ENCODE measurements at places on chromosomes 7 and 10. TPM values are rescaled to one million over a fixed set of nuclear protein-coding genes. Genes with fewer than 3 reads are reported as not detected.
A peak's percentile ranks its signal among the peaks of the same experiment; 100 is the strongest.

ASZ1 gene
- not detected for total RNA-seq

CYP3A4 gene
- 0.15 TPM for total RNA-seq

FXYD4 gene
- total RNA-seq = not detected

HMX2 gene
- total RNA-seq = not detected

CALY gene
- not detected for total RNA-seq

AS3MT gene
- total RNA-seq = 6.4 TPM

VAX1 gene
- not detected for total RNA-seq

ZP3 gene
- total RNA-seq = 22.0 TPM

NAT16 gene
- not detected for total RNA-seq

CCDC172 gene
- total RNA-seq = not detected

EBLN1 gene
- not detected for total RNA-seq

AKR1C4 gene
- total RNA-seq = not detected

LRGUK gene
- 0.67 TPM for total RNA-seq

GRCh38 chr10:78616125-78616695, 452.6 kb upstream of the ZMIZ1 start:
- H3K36me3 ChIP-seq = no peaks in the 10 kb centered on the region
- H3K27me3 ChIP-seq = no peaks in the 10 kb centered on the region
- no peak overlapping the region for H3K4me3 ChIP-seq
- no peak for DNase-seq
- H3K27ac ChIP-seq = no peak overlapping the region
- no peaks in the 10 kb centered on the region for H3K4me1 ChIP-seq

DNA sequence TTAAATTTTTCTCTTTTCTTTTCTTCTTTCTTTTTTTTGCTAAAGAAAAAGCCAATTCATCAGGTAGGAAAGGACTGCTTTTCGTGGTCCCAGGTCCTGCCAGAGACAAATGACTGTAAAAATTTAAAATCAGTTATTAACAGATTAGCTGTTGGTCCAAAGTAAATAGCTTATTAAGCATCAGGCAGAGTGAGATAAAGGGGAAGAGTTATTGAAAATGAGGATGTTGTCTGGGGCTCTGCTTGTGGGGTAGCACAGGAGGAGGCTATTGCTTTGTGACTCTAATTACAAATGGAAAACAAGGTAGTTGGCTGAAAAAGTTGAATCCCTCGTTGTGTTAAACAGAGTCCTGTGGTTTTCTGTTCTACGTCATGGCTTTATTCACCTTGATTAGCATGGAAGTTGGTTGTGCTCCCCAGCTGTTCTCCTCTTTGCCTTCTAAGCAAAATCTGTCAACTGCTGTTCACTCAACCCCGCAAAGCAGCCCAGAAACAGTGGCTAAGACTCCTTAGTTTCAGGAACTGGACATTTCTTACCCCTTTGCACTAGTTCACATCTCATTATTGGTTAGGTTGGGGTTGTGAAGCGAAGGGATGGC, 128.9 kb downstream of the SNX10 start:
- H3K27ac ChIP-seq = no peak overlapping the region
- no peaks in the 10 kb centered on the region for H3K4me1 ChIP-seq
- no peaks in the 10 kb centered on the region for H3K36me3 ChIP-seq

DNA sequence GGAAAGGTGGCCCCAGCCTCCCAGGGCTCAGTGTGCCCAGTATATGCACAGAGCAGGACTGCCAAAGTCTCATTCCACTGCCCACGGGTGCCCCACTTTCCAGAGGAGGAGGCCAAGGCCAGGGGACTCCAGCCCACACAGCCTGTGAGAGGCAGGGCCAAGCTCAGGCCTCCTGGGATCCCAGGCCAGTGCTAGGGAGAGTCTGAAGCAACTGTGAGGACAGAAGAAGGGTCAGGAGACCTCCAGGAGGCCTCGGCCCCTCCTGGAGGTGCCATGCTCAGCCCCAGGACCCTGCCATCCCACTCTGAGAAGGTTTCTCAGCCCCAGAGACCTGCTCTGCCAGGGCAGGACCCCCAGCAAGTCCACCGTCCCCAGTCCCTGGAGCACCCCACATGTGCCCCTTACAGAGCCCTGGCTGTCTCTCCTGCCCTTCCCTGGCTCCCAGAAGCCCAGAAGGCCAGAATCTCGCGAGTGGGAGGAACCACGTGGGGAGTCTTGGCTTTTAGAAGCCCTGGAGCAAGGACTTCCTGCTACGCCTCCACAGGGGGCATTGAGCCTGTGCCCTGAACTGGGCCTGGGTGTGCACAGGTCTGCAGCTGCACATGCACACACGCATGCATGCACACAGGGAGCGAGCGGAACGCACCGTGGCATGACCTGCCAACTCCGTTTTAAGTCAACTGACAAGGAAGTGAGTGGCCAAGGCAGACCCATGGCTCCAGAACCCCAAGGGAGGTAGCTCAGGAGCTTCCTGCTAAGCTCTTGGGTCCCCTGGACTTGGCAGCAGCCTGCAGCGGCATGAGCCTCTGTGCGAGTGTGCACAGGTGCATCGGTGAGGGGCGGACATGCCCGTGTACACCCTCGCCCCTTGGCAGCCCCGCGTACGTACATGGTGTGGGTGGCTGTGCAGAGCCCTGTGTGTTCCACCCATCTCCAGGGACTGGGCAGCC, 33.6 kb downstream of the ZCCHC24 start:
- DNase-seq = no peak
- H3K36me3 ChIP-seq = no peaks in the 10 kb centered on the region
- H3K27me3 ChIP-seq = no peaks in the 10 kb centered on the region
- no peak overlapping the region for H3K27ac ChIP-seq

- no peaks in the 10 kb centered on the region for H3K36me3 ChIP-seq
- H3K4me3 ChIP-seq = no peak overlapping the region
- no peak overlapping the region for H3K27ac ChIP-seq
- DNase-seq = no peak
- no peaks in the 10 kb centered on the region for H3K27me3 ChIP-seq
These were observed 551.5 kb downstream of the KCNMA1 start for GRCh38 chr10:77086081-77086480.

GRCh38 chr7:157669768-157670351, 333.1 kb downstream of the DNAJB6 start:
- H3K4me1 ChIP-seq = no peaks in the 10 kb centered on the region
- H3K27ac ChIP-seq = no peak overlapping the region
- no peaks in the 10 kb centered on the region for H3K36me3 ChIP-seq
- DNase-seq = no peak
- H3K27me3 ChIP-seq = no peaks in the 10 kb centered on the region

- no peaks in the 10 kb centered on the region for H3K36me3 ChIP-seq
- DNase-seq = no peak
- no peak overlapping the region for H3K4me3 ChIP-seq
- no peaks in the 10 kb centered on the region for H3K27me3 ChIP-seq
These were observed 59.6 kb upstream of the PITRM1 start for GRCh38 chr10:3231951-3232730.

- H3K4me1 ChIP-seq = peaks cover 18% of the 10 kb centered on the region
- DNase-seq = peak; percentile 51
- H3K36me3 ChIP-seq = no peaks in the 10 kb centered on the region
- no peaks in the 10 kb centered on the region for H3K27me3 ChIP-seq
These were observed 13.4 kb downstream of the HNRNPF start for GRCh38 chr10:43395571-43396060.

DNA sequence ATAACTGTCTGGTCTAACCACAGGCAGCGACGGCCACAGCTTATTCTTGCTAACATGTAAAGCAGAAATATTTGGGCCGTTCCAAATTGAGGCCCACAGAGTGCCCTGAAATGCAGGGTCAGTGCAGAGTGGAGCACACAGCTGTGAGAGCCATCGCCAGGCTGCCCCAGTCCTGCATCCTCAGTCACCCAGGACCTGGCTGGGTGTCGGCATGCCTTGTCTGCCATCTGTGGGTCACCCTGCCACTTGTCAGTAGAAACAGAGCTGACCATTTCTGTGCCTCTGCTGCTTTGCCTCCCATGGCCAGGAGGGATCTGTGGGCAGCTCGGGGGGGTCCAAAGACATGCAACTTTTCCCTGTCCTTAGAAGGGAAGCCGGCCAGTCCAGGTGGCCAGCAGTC, 57.3 kb upstream of the BTBD16 start:
- no peaks in the 10 kb centered on the region for H3K36me3 ChIP-seq
- H3K4me3 ChIP-seq = no peak overlapping the region
- DNase-seq = no peak
- H3K27ac ChIP-seq = no peak overlapping the region
- no peaks in the 10 kb centered on the region for H3K27me3 ChIP-seq
- no peaks in the 10 kb centered on the region for H3K4me1 ChIP-seq

- no peaks in the 10 kb centered on the region for H3K36me3 ChIP-seq
- H3K4me3 ChIP-seq = no peak overlapping the region
- no peak overlapping the region for H3K27ac ChIP-seq
- H3K4me1 ChIP-seq = no peaks in the 10 kb centered on the region
- no peak for DNase-seq
These were observed 272.3 kb upstream of the RNF32 start for GRCh38 chr7:156368053-156368843.

DNA sequence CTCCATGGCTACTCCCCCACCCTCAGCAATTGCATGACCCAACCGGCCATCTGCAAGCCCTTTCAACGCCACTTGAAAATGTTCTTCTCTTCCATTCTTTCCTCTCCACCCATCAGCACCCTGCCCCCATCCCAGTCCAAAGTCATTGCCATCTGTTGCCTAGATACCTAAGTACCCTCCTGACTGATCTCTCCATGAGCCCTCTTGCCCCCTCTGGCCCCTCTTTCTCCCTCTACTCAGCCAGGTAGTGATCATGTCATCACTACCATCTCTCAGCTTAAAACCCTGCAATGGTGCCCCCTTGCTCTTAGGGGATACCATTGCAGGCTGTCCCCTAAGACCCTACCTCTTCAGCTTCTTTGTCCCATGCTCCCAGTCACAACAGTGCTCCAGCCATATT, 30.5 kb upstream of the BTRC start:
- no peaks in the 10 kb centered on the region for H3K27me3 ChIP-seq
- no peak for DNase-seq
- no peaks in the 10 kb centered on the region for H3K36me3 ChIP-seq
- no peaks in the 10 kb centered on the region for H3K4me1 ChIP-seq
- H3K27ac ChIP-seq = no peak overlapping the region

GRCh38 chr10:546451-546850, 143.0 kb downstream of the DIP2C start:
- H3K27me3 ChIP-seq = no peaks in the 10 kb centered on the region
- no peaks in the 10 kb centered on the region for H3K36me3 ChIP-seq
- H3K27ac ChIP-seq = no peak overlapping the region

GRCh38 chr7:47252675-47253074, 329.2 kb downstream of the TNS3 start:
- H3K27ac ChIP-seq = no peak overlapping the region
- DNase-seq = no peak
- H3K36me3 ChIP-seq = no peaks in the 10 kb centered on the region
- H3K4me1 ChIP-seq = peaks cover 6% of the 10 kb centered on the region
- no peak overlapping the region for H3K4me3 ChIP-seq

DNA sequence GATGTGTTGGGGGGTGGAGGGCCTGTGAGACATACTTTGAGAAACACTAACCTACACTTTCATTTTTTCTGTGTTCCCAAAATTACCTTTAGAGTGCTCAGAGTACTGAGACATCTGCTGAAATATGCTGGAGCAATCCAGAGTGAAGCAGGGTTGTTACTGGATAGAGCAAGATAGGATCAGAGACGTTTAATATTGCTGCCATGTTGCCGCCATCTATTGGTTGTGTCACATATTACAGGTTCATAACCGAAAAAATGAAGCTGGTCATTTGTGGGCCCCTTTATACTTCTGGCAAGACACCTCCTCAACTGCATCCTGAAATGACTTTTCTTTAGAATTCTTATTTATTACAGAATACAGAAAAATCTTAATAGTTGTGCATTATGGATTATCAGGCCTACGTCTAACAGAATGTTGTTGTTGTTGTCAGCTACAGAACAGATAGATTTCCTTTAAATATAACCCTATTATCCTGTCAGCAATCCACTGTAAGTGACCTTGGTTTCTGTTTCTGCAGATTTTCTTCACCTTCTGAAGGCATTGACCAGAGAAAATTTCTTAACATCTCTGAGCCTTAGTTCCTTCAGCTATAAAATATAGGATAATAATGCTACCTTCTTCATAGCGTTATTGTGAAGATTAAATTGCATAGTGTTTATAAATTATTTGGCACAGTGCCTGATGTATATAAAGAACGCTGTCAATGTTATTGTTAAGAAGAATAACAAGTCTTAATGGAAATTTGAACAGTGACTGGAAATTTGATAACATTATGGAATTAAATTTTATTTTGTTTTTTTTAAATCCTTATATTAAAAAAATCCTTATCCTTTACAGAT, 16.2 kb upstream of the DLD start:
- no peak for DNase-seq
- H3K27me3 ChIP-seq = no peaks in the 10 kb centered on the region
- no peak overlapping the region for H3K27ac ChIP-seq
- H3K4me3 ChIP-seq = no peak overlapping the region
- H3K36me3 ChIP-seq = no peaks in the 10 kb centered on the region

GRCh38 chr7:155283565-155284194, 14.0 kb upstream of the INSIG1 start:
- no peaks in the 10 kb centered on the region for H3K27me3 ChIP-seq
- no peaks in the 10 kb centered on the region for H3K4me1 ChIP-seq
- DNase-seq = no peak
- no peak overlapping the region for H3K4me3 ChIP-seq
- H3K27ac ChIP-seq = no peak overlapping the region

GRCh38 chr7:159107161-159107892, 37.3 kb downstream of the VIPR2 start:
- H3K4me3 ChIP-seq = no peak overlapping the region
- H3K36me3 ChIP-seq = no peaks in the 10 kb centered on the region
- DNase-seq = no peak
- H3K4me1 ChIP-seq = peaks cover 13% of the 10 kb centered on the region
- no peak overlapping the region for H3K27ac ChIP-seq

DNA sequence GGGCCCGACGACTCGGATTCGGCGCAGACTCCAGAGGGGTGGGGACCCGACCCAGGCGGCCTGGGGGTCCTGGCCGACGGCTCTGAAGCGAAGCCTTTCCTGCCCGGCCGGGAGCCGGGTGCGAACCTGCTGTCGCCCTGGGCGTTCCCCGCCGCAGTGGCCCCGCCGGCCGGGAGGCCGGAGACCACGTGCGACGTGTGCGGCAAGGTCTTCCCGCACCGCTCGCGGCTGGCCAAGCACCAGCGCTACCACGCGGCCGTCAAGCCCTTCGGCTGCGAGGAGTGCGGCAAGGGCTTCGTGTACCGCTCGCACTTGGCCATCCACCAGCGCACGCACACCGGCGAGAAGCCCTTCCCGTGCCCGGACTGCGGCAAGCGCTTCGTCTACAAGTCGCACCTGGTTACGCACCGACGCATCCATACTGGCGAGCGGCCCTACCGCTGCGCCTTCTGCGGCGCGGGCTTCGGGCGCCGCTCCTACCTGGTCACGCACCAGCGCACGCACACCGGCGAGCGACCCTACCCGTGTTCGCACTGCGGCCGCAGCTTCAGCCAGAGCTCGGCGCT, 15.4 kb downstream of the ZNF316 start:
- DNase-seq = no peak
- no peaks in the 10 kb centered on the region for H3K4me1 ChIP-seq
- no peak overlapping the region for H3K4me3 ChIP-seq
- H3K36me3 ChIP-seq = no peaks in the 10 kb centered on the region
- H3K27me3 ChIP-seq = no peaks in the 10 kb centered on the region

- no peaks in the 10 kb centered on the region for H3K4me1 ChIP-seq
- no peaks in the 10 kb centered on the region for H3K36me3 ChIP-seq
- H3K27me3 ChIP-seq = no peaks in the 10 kb centered on the region
- H3K4me3 ChIP-seq = no peak overlapping the region
- H3K27ac ChIP-seq = no peak overlapping the region
- no peak for DNase-seq
These were observed 7.0 kb downstream of the FAM221A start for GRCh38 chr7:23687011-23687410.

- no peaks in the 10 kb centered on the region for H3K4me1 ChIP-seq
- no peak overlapping the region for H3K27ac ChIP-seq
- H3K27me3 ChIP-seq = no peaks in the 10 kb centered on the region
- H3K4me3 ChIP-seq = no peak overlapping the region
- DNase-seq = no peak
These were observed 775.1 kb downstream of the GATA3 start for GRCh38 chr10:8829592-8829991.
